ENCODE measurements at places on chromosomes 6 and 20. TPM values are rescaled to one million over a fixed set of nuclear protein-coding genes. Genes with fewer than 3 reads are reported as not detected.
A peak's percentile ranks its signal among the peaks of the same experiment; 100 is the strongest.

DNA sequence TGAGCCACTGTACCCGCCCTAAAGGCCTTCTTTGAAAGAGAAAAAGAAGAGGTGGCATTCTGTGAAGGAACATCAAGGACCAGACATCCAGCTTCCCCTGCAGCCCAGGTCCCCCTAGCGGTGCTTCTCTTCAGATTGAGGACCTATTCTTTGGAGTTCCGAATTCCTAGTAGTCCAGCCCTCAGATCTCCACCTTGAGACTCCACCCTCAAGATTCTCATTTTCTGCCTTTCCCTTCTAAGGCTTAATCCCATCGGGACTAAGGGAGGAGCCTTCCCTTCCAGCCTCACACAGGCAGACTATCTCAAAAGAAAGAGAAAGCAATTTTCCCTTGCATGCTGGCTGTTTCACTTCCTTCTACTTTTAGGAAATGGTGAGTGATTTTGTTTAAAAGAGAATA, 32.5 kb downstream of the MUC22 start:
- DNase-seq = peak; percentile 55

Gene PSORS1C1
- not detected for total RNA-seq

Gene PLCB1
- 0.47 TPM for total RNA-seq

GRCh38 chr6:11460001-11460668, 77.4 kb upstream of the TMEM170B start:
- DNase-seq = peak; percentile 51

Gene DCDC2
- not detected for total RNA-seq

DNA sequence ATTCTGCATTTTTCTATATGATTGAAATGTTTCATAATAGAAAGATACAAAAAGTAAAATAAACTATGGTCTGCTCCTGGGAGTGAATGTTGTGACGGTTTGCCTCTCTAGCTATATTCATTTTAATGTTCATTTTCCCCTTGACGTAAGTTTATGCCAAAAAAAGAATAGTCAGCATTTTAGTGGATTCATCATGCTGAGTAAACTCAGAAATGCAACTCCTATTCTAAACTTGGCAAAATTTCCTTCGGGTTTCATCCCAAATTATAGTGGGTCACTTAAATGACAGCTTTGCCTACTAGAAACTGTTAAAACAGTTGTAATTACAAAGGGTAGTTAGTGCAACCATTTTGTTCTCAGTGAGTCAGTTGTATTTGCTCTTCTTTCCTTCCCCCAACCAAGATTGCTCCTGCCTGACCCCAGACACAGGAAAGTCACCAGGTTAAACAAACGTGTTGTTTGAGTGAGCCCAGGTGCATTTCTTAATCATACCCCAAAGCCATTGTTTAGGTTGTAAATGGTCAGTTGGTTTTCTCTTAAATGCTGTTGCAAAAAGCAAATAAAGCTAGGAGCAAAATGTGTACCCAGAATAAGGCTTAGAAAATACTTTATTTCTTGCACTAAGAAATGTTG, 482.3 kb upstream of the SOX4 start:
- DNase-seq = no peak

GRCh38 chr6:33926451-33926850, 122.6 kb upstream of the MLN start:
- DNase-seq = no peak

- DNase-seq = no peak
Observed at GRCh38 chr20:58709013-58709702, 16.6 kb downstream of the NPEPL1 start.

- no peak for DNase-seq
Observed at GRCh38 chr6:105330913-105331312, 72.0 kb downstream of the PREP start.

GRCh38 chr6:170025341-170025911, 265.5 kb downstream of the DLL1 start:
- no peak for DNase-seq

Gene GNRH2
- total RNA-seq = 2.5 TPM

DNA sequence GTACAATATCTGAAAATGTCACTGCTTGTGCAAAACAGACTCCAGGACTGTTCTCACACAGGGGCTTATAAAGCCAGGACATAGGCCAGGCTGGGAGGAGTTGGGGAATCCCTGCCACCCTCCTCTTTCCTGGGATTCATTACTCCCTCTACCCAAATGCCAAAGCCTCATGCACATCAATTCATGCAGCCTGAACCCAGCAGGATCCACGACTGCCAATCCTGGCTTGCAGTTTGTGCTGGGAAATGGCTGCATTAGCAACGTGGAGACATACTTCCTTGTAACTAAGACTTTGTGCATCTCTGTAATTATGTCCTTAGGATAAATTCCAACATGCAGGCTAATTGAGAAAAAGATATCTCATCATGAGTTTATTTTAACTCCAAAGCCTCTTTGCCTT, 143.8 kb downstream of the SYCP2 start:
- DNase-seq = no peak

GRCh38 chr6:104606361-104606760, 253.4 kb downstream of the HACE1 start:
- no peak for DNase-seq

DNA sequence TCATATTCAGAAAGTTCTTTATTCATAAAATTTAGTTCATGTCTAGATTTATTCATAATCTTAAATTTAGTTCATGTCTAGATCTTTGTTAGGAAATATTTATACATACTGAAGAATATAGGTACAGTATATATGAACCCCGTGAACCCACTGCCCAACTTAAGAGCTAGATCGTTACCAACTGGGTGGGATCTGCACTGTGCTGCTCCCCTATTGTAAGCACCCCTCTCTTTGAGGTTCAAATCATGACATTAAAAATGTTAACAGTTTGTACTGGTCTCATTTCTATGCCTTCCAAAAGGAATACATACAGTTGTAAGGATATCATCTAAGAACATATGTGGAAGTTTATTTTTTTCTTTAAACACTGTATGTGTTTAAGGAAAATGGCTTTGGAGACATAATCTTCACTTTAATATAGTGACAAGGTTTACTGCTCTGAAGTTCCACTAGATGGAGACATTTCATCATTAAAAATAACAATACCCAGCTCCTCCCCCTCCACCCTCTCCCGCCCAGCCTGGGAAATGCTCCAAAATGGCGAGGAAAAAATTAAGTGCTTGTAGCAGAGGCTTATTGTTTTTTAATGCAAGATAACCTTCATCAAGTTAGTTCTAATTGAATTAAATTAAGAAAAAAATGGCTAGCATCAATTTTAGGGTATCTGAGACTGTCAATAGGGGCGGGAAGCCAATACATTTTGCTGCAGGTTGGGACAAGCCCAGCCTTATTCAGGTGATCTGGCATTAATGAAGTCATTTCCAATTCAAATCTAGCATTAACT, 104.1 kb upstream of the TRAF3IP2 start:
- peak; percentile 77 for DNase-seq

GRCh38 chr20:8223091-8223870, 91.2 kb downstream of the PLCB1 start:
- DNase-seq = no peak

- DNase-seq = no peak
Observed at GRCh38 chr20:46701057-46701456, 8.4 kb upstream of the SLC2A10 start.

DNA sequence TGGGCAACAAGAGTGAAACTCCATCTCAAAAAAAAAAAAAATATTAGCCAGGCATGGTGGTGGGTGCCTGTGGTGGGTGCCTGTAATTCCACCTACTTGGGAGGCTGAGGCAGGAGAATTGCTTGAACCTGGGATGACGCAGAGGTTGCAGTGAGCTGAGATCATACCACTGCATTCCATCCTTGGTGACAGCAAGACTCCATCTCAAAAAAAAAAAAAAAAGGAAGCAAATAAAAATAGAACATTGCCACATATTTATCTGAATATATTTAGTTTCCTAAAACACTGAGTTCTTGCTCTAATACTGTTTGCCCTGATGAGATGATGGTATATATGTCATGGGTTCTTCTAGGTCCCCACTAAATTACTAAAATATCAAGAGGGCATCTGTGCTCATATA, 28.4 kb downstream of the CASP8AP2 start:
- DNase-seq = no peak

GRCh38 chr6:131383421-131384411, 189.3 kb upstream of the ARG1 start:
- no peak for DNase-seq

DNA sequence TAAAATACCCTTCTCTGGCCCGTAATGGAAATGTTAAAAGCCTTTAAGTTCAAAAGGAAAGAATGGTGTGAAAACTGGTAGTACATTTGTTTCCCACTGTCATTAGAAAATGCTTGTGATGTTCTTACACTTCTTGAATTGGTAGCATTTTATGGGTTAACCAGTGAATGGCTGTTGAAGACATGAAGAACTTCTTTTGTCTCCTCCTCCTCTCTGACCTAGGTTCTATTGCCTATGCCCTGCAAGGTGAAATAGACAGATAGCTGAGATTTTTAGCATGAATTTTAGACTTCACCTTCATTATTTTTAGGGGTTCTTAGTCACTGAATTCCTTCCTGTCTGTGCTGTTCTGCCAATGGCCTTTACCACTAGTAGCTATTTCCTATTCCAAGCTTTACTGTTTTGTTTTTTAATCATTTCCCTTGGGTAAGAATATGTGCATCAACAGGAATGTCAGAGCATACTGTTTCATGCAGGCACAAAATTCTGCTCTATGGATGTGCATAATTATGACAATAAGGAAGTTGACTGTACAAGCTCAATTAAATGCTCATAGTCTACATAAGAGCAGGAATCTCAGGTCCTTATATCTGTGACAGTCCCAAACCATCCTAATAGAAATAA, 4.9 kb downstream of the TNFAIP3 start:
- peak; percentile 38 for DNase-seq

DNA sequence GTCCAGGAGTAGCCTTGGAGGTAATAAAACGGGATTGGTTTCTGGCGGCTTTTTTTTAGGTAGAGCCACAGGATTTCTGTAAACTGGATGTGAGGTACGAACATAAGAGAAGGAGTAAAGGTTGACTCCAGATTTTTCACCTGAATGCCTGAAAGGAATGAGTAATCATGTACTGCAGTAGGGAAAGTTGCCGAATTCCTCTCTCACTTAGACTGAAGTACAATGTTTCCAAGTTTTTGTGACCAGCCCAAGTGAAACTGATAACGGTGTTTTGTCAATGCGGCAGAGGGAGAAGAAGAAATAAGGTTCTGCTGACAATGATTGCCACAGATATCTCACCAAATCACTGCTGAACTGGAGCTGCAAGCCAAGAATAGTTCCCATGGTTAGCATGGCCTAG, 75.0 kb downstream of the VTA1 start:
- DNase-seq = no peak

Gene FKBP1A
- 86.7 TPM for total RNA-seq

DNA sequence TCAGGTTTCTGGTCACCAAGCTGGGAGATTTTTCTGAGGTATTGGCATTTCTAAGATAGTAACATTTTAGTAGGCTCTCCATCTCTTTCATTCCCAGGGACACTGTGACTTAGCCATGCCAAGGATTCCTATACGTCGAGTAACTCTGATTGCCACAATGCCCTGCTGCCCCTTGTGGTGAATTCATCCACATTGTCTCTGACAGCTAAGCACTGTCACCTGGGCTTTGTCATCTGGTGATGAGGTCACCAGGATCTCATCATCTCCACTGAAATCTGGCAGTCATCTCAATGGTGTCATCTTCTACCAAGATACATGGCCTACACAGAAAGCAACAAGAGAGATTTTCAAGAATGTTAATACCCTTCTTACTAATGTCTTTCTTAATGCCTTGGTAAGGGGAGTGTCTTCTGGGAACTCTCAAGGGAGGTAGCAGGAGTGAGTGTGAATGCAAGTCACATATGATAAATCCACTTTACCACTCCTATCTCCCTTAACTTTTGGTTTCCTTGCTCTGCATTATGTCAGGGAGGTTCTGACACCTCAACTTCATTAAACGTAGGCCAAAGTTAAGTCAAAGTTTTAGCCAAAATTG, 246.7 kb downstream of the CD109 start:
- DNase-seq = no peak

DNA sequence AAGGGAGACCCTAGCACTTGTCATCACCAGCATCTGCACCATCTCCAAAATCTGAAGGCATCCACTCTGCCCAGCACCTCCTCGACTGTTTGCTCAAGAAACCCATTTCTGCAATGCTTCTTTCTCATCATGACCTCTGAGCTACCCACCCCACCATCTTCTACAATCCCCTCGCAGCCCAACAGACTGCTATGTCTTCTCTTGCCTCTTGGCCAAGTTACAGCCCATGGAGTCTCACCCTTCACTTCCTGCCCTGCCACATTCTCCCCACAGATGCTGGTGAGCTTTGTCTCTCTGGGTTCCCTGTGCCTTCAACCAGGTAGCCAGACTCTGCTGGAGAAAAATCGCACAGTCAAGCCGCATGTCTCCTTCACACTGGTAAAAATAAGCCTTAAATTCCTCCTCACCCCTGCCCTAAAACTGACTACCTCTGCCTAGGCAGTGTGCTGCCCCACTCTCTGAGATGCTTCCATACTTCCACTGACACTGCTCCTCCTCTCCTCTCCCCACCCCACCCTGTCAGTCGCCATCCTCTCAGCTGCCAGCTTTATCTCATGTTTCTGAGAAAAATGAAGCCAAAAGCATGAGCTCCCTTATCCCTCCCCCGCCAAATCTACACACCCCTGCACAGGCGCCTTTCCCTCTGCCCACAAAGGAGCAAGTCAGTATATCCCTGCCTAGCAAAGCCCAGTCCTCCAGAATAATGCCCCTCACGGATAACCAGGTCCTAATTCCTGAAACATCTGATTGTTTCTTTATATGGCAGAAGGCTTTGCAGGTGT, 2.3 kb upstream of the TXNDC5 start:
- no peak for DNase-seq

GRCh38 chr20:63256954-63257353, 2.7 kb upstream of the NKAIN4 start:
- no peak for DNase-seq

Gene GRIK2
- not detected for total RNA-seq

DNA sequence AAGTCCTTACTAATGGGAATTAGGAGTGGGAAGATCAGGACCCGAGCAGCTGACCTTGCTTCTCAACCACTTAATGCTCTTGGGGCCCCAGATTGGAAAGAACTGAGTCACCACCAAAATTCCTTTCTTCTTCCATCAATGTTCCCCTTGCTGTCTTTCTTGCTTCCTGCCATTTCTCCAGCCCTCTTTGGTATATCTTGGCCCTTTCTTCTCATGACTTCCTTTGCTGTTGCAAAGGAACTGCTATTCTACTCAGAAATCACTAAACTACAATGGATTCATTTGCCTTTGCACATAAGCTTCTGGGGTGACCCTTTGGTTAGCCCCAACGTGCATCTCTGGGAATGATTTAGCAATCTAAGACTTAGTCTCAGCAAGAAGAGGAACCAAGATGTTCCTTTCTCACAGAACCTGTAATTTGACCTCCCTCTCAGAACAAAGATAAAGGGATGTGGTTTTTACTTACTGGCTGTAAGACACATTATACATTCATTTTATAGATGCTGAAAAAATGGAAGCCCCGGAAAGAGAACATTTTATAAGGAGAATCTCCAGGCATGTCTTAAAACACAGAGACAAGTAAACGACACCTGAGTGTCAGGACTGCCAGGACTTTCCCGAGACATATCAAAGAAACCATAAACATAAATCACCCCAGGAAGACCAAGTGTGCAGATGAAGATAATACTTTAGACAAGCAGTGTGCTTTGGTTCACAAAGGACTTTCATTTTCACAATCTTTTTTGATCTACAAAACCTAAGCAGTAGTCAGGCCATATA, 99.0 kb upstream of the TNFAIP3 start:
- DNase-seq = peak; percentile 39

GRCh38 chr6:18347866-18348265, 39.3 kb upstream of the RNF144B start:
- no peak for DNase-seq

Data from B cell (primary cell).